GM12878 (cell line): ENCODE measurements at places on chromosomes 6 and 20. TPM values are rescaled to one million over a fixed set of nuclear protein-coding genes. Genes with fewer than 3 reads are reported as not detected.
A peak's percentile ranks its signal among the peaks of the same experiment; 100 is the strongest.

GRCh38 chr6:37695857-37696219 lies 1.8 kb downstream of the MDGA1 start:
- H3K4me3 ChIP-seq = peak overlapping the region; percentile 92; the same call in 1 of the 2 replicates
- peaks cover 22% of the 10 kb centered on the region for H3K27me3 ChIP-seq
- peaks cover 11% of the 10 kb centered on the region for H3K4me1 ChIP-seq
- H3K36me3 ChIP-seq = no peaks in the 10 kb centered on the region

DNA sequence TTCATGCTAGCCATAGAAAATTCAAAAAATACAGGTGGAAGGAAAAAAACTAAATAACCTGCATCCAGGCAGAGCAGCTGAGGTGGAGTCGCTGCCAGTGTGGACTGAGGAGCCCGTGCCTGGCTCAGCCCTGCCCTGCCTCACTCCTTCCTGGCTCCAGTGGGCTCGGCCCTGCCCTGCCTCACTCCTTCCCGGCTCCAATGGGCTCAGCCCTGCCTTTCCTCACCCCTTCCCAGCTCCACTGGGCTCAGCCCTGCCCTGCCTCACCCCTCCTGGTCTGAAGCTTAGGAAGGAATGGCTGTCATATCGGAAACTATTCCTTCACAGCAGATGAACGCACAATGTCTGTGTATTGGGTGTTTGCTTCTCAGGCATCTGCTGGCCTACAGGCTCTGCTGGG lies 142.1 kb downstream of the SMOC2 start:
- H3K27ac ChIP-seq = no peak overlapping the region
- H3K4me1 ChIP-seq = no peaks in the 10 kb centered on the region
- no peak for DNase-seq
- H3K4me3 ChIP-seq = no peak overlapping the region

DNA sequence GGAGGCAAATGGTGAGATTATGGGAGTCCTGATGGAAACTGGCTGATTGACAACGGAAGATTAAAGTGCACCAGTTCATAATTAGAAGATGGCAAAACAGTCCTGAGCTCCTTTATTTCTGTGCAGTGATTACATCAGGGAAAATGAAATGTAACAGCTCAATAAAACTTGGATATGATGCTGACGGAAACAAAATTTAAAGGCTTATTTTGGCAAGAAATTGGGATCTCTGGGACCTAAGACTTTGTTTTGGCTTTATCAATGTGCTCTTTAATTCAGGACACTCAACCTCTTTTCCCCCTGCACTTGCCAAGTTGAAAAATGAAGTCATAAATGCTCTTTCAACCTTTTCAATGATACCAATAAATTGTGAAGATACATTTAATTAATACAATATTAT lies 226.8 kb downstream of the C6orf118 start:
- no peaks in the 10 kb centered on the region for H3K27me3 ChIP-seq
- no peaks in the 10 kb centered on the region for H3K4me1 ChIP-seq
- no peak for DNase-seq

GRCh38 chr20:50438986-50439407 lies 71.2 kb upstream of the PTPN1 start:
- DNase-seq = no peak
- peaks cover 14% of the 10 kb centered on the region for H3K4me1 ChIP-seq
- H3K4me3 ChIP-seq = no peak overlapping the region
- H3K27me3 ChIP-seq = no peaks in the 10 kb centered on the region
- H3K27ac ChIP-seq = no peak overlapping the region
- H3K36me3 ChIP-seq = no peaks in the 10 kb centered on the region

- peaks cover 3% of the 10 kb centered on the region; the same call in 1 of the 2 replicates for H3K27me3 ChIP-seq
- H3K4me3 ChIP-seq = no peak overlapping the region
- H3K27ac ChIP-seq = no peak overlapping the region
- H3K4me1 ChIP-seq = no peaks in the 10 kb centered on the region
- DNase-seq = no peak
Observed at GRCh38 chr6:170152124-170152926, 138.6 kb downstream of the DLL1 start.

DNA sequence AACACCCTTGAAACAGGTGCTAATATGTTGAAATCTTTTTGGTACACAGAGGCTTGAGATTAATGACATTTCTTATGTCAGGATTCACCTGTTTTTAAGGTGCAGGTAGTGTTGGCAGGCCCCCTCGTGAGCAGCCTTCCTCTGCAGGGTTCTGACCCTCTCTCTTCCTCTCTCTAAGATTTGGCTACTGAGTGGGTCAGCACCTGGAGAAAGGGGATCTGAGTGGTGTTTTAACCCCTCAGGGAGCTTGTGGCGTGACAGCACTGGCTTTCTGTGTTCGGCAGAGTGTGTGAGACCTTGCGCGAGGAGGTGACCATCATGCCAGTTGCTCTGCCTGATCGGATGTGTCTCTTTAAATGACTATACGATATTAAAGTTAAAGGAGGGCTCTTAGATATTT lies 37.1 kb downstream of the HIVEP1 start:
- DNase-seq = no peak
- H3K27ac ChIP-seq = peak overlapping the region; percentile 95
- no peaks in the 10 kb centered on the region; the same call in 1 of the 2 replicates for H3K36me3 ChIP-seq
- peaks cover 55% of the 10 kb centered on the region for H3K4me1 ChIP-seq
- H3K4me3 ChIP-seq = peak overlapping the region; percentile 26

Gene PTPRA
- total RNA-seq = 39.3 and 40.2 TPM in 2 replicates

Gene ATP9A
- 0.31 and 0.37 TPM in 2 replicates for total RNA-seq

Gene TCF15
- not detected in 2 replicates for total RNA-seq

Gene RNF39
- total RNA-seq = not detected in 2 replicates

Gene EEF1A2
- total RNA-seq = 0.56 and 0.74 TPM in 2 replicates
